Karpas-422 (cell line): ENCODE measurements at places on chromosomes 7 and 10.

GRCh38 chr10:9608602-9609001 is 1409.1 kb upstream of the CELF2 start:
- peak; percentile 63 for DNase-seq

DNA sequence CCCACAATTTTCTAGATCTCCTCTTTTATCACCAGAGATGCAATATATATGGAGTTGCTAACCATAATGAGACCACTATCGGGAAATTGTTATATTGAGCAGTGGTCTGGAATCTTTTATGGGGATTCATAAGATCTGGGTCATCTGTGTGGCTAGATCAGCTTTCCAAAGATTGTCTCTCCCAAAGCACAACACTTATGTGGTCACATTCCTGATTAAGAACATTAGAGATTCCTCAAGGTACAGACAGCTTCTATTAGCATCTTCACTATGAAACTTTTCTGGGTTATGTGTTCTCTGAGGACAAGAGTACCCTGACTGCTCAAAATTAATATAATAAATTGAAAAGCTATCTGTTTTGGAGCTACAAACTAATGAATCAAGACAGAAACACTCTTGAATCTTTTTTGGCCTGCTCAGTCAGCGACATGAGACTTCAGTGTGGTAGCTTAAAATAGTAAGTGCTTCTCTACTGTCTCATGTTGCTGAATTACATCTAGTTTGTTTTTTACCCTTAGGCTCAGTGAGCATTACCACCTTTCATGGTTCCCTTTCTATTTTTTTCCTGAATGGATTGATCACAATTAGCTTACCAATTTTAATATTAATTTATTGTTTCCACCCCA is 42.6 kb upstream of the STRIP2 start:
- no peak for DNase-seq

- DNase-seq: no peak
These were observed 141.6 kb downstream of the CPEB3 start for GRCh38 chr10:92149261-92149660.

DNA sequence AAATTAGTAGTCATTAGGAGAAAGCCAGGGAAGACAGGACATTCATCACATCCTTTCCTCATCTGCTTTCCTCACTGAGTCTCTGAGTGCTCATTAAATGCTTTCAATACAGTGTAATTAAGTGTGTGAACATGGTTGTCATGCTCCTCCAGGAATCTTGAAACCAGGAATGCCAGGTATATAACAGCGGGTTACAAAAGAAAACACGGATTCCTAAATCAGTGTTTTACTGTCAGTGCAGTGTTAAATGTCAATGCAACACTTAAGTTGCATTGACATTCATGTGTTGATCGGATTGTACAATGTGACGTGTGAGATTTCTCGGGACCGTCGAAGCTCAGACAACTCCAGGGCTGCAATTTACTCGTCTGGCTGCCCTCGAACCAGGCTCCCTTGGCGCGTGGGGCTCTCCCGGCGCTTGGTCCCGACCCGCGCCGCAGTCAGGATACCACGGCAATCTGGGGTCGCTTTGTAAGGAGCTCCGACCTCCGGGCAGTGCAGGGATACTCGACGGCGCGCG is 455 bp upstream of the SPAG6 start:
- DNase-seq: no peak

DNA sequence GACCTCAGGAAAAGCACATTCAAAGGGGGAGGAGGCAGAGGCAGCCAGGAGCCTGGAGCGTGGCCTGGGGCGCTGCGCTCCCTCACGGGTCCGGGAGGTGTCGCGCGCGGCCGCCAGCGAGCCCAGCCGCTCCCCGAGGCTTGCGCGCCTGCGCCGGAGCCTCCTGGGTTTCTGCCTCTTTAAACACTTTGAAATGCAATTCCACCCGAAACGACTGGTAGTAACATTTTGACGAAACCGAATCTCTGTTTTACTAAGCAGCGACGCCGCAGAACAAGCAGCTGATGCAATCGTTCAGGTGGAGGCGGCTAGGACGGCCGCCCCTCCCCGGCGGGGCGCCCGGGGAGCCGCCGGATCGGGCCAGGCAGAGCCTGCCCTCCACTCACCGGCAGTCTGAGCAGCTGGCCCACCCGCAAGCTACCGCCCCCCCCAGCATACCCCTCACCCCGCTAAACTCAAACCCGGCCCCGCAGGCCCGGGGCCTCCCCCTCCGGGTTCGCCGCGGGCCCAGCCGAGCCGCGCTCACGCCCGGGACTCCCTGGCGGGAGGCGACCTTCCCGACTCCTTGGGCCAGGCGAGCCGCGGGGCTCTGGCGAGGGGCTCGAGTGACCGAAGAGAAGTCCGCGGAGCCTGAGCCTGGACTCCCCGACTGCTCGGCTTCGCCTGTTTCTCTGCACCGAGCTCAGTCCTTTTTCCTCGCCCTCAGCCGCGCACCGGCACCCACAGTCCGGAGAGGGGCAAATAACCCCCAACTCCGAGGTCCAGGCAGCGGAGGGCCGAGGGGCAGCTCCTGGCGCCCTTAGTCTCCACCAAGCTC is 3.2 kb downstream of the MKX start:
- DNase-seq: no peak

- no peak for DNase-seq
These were observed 73.8 kb downstream of the CUL1 start for GRCh38 chr7:148772297-148773089.

- DNase-seq: no peak
These were observed 16.8 kb upstream of the KIF20B start for GRCh38 chr10:89684604-89685003.

DNA sequence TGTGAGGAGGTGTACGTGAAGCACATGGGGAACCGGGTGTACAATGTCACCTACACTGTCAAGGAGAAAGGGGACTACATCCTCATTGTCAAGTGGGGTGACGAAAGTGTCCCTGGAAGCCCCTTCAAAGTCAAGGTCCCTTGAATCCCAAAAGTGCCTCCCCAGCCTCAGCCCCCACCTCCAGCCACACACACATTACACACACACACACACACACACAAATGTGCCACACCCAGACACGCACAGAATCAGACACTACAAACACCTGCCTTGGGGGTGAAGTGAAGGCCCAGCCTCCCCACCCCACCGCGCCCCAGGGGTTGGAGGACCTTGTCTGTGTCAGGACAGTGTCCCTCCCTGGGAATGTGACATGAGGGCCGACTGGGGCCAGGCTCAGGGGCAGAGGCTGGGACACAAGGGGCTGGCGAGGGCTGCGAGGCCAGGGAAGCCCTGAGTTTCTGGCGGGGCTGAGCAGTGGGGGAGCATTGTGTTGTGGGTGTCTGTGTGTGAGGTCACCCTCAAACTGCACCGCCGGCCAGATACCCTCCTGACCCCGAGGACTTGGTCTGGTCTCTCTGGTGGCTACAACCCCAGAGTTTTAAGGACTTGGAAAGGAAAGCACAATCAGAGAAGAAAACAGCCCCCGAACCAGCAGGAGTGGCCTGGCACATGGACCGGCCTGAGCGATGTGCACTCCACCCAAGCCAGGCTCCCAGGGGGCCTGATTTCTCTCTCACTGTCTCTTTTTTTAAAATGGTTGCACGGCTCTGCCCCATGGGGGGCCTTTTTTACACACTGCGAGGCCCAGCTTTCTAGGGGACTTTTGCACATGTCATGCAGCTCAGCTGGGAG is 4.0 kb upstream of the ATP6V1F start:
- no peak for DNase-seq

DNA sequence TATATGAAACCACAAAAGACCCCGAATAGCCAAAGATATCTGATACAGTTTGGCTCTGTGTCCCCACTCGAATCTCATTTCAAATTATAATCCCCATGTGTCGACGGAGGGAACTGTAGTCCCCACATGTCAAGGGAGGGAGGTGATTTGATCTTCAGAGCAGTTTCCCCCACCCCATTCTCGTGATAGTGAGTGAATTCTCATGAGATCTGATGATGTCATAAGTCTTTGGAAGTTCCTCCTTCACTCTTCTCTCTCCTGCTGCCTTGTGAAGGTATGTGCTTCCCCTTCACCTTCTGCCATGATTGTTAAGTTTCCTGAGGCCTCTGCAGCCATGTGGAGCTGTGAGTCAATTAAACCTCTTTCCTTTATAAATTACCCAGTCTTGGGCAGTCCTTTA is 13.0 kb downstream of the ELAPOR2 start:
- no peak for DNase-seq

DNA sequence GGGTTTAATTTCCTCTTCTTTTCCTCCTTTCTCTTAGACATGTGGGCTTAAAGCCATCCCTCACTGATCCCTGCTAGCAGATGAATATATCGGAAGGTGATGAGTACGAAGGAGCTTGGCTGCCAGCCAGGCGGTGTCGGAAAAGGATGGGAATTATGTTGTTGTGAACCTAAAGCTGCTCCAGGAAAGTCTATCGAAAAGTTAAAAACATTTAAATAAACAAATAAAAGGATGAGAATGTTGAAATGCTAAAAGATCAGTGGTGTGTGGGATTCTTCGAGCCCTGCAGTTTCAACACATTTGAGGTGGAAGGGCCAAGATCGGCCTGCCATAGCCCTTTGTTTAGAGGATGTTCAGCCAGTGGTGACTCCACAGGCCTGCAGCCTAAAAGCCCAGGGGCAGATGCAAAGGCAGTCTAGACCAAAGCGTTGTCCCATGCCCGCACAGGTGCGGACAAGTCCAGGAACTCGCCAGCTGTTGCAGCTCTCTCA is 107.9 kb downstream of the JCAD start:
- no peak for DNase-seq

GRCh38 chr10:21369697-21370096 is 155.8 kb downstream of the SKIDA1 start:
- no peak for DNase-seq

- peak; percentile 60 for DNase-seq
These were observed 210.8 kb upstream of the PFKP start for GRCh38 chr10:2856598-2856997.

- DNase-seq: no peak
These were observed 87.7 kb upstream of the TMEM168 start for GRCh38 chr7:112877691-112878460.

- no peak for DNase-seq
These were observed 100.0 kb downstream of the AUTS2 start for GRCh38 chr7:69698109-69698825.

DNA sequence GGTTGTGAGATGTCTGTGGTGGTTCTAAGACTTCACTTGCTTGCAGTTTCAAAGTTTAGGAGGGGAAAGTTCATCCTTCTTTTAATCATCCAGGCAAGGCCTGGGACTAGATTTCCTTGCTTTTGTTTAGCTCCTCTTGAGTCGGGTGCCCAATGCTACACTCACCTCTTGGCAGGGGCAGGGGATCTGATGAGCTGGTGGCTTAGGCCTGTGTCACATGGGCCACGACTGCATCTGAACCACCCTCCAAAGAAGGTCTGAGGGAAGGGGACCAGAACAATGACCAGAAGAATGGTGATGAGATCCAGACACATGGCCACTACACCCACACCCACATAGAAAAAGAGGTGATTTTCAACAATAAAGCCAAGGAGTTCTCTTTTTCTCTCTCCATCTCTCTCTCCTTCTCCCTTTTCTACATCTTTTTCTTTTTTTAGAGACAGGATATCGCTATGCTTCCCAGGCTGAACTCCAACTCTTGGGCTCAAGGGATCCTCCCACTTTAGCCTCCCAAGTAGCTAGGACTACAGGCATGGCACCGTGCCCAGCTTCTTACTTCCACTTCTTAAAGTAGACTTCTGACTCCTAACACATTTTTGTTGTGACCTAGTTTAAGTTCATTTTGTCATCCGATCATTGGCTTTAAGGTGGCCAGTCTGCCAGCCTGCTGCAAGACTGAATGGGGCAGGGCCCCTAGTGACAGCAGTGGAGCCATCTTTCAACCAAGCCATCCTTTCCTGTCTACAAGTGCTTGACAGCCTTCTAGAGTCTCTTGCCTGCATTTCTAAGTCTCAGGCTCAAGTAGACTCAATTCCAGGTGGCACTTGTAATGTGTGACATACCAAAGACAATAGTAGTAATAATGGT is 350.9 kb downstream of the RNLS start:
- no peak for DNase-seq

DNA sequence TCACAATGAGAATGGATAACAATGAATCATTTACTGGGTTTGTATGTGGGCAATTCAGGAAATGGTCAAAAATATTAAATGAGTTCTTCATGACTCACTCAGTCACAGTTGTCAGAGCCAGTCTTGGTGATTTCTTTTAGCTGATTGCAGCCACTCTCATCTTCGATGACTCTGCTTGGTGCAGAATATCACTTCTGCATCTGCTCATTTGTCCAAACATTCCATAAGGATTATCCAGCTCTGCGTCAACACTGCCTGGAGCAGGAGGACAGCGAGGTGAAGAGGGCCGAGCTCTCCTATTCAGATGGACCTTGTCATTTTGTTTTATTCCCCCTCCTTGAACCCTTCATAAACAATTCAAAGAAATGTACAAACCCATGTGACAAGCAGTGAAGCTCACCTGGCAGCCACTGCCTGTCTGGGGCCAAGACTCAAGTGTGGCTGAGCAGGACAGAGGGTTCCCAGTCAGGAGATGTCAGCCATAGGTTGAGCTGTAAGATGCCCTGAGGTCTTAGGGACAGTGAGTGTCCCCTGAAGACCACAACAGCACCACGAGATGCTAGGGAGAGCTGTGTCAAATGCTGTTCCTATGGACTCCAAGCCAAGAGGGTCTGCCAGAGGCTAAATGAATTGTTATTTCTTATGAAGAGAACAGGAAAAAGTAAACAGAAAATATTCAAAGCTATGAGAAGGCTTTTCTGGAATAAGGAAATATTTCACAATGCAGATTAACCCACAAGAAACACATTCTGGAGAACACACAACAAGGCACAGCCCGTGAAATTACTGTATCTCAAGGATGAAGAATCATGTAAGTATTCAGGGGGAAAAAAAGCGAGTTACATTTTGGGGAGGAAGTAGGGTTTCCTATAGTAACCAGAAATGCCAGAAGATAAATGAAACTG is 33.1 kb upstream of the EGFR start:
- DNase-seq: no peak

GRCh38 chr7:155598810-155599210 is 45.7 kb upstream of the RBM33 start:
- peak; percentile 94 for DNase-seq

- DNase-seq: no peak
These were observed 1035.9 kb upstream of the AUTS2 start for GRCh38 chr7:68562323-68562899.

DNA sequence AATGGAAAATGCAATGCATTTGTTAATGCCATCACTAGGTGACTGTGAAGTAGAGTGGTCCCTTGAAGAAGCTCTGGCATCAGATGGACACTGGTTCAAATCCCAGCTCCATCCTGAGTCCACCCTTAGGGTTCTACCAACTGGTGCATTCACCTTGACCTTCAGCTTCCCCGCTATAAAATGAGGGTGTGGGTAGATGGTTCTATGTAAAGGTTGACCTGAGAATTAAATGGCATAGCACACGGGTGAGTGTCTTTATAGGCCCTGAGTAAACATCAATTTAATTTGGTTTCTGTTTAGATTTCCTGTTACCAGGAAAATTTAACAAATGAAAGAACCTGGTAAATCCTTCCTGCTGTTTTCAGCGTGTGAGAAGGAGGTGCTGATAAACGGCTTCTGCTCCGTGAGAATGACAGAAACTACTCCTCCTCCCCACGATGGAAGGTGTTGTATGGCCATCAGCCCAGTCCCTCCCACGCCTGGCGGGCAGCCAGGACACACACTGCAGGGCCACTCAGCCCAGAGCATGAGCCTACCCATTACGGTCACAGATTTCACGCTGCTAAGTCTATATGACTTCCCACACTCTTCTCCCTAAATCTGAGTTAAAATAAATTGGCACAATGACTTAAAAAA is 210.1 kb downstream of the TNS3 start:
- no peak for DNase-seq

GRCh38 chr7:127833641-127834040 is 181.6 kb downstream of the SND1 start:
- peak; percentile 79 for DNase-seq

- DNase-seq: no peak
These were observed 14.5 kb upstream of the LRRC4 start for GRCh38 chr7:128045766-128046165.

- DNase-seq: no peak
These were observed 176.5 kb downstream of the ZNF438 start for GRCh38 chr10:30855131-30855530.
